Stimulated activated CD8-positive, alpha-beta memory T cell treated with anti-CD3 and anti-CD28 coated beads, Interleukin-7, amount 100 ng/mL, for 24 hours (primary cell): ENCODE measurements at places on chromosomes 5 and 9.

DNA sequence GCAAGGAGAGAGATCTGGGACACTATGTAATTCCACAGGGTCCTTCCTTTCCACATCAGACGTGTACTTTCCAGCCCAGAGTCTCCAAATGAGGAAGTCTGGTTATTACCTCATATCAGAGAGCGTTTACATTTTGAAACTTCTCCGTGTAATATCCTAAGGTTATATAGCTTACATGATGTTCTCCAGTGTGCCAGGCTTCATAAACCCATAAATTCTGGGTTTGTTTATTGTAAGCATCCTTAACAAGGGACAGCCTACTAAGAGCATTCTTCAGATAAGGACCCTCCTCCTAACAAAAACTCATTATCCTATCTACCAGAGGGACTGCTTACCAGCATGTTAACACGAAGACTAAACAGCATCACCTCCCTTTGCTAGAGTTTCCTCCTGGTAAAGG is 17.9 kb downstream of the SRFBP1 start:
- no peak for DNase-seq

- DNase-seq, result no peak
These were observed 688.2 kb upstream of the CDH6 start for GRCh38 chr5:30505014-30505886.

DNA sequence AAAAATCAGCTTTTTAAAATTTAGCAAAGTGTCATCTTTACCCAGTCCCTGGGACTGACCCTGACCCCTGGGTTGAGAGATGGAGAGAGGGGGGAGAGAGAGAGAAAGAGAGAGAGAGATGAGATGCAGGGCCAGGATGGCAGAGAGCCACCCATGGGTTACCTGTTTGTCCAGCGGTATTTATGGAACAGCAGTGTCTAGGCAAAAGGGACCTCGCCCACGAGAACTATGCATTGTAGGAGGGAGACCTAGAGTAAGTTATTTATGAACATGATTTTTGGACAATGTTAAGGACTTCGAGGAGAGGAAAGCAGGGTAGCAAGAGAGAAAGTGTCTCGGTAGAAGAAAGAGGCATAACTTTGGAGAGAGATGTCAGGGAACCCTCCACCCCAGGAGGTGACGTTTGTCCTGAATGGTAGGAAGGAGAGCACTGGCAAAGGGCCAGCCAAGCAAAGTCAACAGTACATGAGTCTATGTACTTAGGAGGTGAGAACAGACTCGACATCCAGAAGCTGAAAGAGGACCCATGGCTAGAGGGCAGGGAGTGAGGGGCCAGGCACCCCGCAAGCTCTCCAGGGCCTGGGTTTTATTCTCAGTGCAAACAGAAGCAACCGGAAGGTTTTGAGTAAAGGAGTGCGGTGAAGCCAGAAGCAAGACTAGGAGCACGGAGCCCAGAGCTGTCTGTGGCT is 30.5 kb upstream of the MSX2 start:
- no peak for DNase-seq

DNA sequence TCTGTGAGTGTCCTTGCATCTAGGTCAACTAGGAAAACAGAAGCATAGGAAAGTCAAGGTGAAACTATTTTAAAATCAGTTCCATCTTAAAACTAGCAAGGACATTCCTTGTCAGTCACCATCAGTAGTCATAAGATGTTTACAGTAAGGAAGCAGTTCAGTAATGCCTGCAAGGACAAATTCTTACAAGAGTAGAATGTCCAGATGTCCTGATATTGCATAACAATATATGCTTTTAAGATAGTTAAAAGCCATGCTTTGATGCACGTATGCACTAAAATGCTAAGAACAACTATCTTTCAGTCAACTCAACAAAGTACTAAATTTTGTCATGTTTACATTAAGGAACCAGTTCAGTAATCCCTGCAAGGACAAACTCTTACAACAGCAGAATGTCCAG is 11.3 kb upstream of the SVEP1 start:
- DNase-seq, result no peak

- DNase-seq, result no peak
These were observed 111.1 kb upstream of the LMX1B start for GRCh38 chr9:126502417-126503332.

GRCh38 chr9:14538526-14538925 is 154.7 kb downstream of the ZDHHC21 start:
- DNase-seq, result no peak

GRCh38 chr9:129637102-129637501 is 4.8 kb downstream of the ASB6 start:
- no peak for DNase-seq

DNA sequence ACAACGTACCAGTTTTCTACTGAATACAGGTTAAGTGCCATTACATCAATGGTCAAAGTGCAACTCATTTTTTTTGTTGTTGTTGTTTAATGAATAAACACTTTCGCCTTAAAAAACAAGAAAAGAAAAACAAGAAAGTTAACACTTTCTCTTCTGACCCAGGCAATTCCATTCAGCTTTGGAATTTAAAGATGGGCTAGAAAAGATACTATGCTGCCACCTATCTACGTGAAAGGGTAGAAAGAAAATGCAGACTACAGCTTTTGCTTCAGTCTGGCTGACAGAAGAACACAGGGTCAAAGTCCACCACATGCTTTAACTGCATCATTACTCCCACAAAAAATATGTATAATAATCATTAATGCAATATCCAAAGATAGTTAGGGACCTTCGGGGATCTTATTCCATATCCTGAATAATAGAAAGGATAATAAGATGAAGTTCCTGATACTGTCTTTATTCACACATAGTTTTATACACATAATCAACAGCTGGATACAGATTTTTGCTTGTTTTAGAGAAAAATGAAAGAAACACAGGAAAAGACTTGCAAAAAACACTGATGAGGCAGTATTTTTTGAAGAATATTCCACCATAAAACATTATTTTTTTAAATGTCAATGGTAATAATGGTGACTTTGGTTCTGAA is 40.4 kb downstream of the ZDHHC21 start:
- no peak for DNase-seq

DNA sequence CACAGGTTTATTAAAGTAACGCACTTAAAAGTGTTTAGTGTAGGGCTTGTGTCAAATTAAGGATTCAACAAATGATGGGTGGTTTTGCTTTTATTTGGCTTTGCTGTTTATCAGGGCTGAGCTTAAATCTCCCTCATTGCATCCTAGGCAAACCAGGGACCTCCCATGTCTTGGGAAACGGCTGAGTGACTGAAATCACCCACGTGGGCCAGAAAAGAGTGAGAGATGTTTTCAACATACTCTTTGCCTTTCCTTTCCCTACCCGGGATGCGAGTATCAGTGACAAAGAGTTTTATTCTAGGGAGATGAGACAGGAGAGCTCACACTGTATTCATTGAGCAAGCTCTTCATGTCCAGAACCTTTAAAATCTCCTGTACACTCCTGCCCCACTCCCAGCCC is 23.3 kb downstream of the KCNMB1 start:
- DNase-seq, result no peak

GRCh38 chr9:97445119-97445701 is 33.3 kb downstream of the TDRD7 start:
- no peak for DNase-seq

GRCh38 chr5:16595881-16596580 is 20.8 kb downstream of the RETREG1 start:
- no peak for DNase-seq

GRCh38 chr5:116939641-116940040 is 365.0 kb upstream of the SEMA6A start:
- no peak for DNase-seq

DNA sequence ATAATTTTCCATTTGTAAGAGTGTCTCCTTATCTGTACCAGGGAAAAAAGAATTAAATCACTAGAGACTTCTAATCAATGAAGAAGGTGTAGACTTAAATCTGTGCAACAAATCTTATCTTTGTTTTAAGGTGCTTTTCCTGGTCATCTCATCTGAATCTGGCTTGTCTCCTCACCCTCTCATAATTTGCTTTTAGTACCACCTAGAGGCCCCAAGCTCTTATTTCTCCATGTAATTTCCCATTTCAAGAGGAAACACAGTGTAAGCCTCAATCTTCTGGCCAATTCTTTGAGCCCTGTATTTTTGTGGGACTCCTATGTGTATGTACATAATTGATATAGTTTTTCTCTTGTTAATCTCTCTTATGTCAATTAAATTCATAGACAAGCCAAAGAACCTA is 1975.3 kb upstream of the CDH6 start:
- no peak for DNase-seq

DNA sequence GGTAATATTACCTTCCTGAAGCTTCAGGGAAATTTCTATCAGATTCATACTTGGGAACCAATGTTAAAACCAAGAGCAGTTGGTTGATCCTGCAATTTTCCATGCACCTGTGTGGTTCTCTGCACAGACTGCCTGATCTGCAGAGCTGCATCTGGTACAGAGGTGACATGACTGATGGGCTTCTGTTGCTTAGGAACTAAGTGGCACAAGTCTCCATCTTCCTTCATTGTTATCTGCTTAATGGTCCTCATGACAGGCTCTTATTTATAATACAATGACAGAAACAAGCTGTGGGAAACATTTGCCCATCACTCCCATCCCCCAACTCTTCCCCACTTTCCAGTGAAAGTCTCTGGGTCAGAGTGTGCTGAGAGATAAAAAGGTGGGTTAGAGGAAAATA is 799.1 kb downstream of the TAF11L14 start:
- DNase-seq, result no peak

GRCh38 chr9:81182431-81182830 is 506.9 kb downstream of the TLE1 start:
- DNase-seq, result no peak

GRCh38 chr9:84397822-84398221 is 57.3 kb upstream of the SLC28A3 start:
- DNase-seq, result no peak

DNA sequence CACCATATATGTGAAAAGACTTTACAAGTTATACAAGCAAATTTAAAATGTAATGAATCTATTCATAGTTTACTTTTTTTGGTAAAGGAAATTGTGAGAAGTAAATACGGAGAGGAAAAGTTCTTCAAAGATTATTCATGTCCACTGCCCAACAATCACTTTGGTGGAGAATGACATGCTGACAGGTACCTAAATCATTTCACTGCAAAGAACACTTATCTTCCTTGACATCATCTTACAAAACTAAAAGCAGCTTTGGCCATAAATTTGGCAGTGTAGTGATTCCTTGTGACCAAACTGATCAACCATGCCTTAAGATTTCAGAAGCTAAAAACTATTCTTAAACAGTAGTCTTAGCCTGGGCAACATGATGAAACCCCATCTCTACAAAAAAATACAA is 42.5 kb downstream of the GOLPH3 start:
- no peak for DNase-seq

- DNase-seq, result no peak
These were observed 8.8 kb downstream of the NAA35 start for GRCh38 chr9:85949586-85950335.

DNA sequence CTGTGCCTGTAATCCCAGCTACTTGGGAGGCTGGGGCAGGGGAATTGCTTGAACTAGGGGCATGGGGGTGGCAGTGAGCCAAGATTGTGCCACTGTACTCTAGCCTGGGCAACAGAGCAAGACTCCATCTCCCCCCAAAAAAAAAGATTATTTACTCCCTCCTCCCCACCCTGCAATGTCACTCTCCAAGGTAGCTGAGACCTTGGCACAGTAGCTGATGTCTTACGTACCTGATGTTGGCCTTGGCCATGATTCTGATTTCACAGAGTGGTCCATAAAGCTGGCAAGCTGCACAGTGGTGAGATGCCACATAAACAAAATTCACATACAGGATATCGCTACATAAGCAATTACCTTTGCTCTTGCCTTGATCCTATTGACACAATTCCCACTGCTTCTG is 108.5 kb downstream of the CAVIN4 start:
- DNase-seq, result no peak

- no peak for DNase-seq
These were observed 19.5 kb downstream of the RAPGEF1 start for GRCh38 chr9:131720330-131720729.

DNA sequence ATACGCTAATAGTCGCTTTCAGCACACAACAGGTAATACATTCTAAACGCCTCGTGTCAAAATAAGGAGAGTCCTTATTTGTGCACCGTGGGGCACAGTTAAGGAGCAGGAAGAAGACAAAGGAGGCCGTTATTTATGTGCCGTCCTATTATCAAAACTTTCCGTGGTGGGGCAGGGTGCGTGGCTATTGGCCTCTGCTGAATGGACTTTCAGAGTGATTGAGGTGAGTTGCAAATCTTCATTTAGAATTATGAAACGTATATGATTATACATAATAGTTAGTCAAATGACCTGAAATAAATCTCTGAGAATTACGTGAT is 833 bp downstream of the C5orf24 start:
- no peak for DNase-seq

GRCh38 chr5:145341842-145342241 is 493.3 kb downstream of the PRELID2 start:
- no peak for DNase-seq

DNA sequence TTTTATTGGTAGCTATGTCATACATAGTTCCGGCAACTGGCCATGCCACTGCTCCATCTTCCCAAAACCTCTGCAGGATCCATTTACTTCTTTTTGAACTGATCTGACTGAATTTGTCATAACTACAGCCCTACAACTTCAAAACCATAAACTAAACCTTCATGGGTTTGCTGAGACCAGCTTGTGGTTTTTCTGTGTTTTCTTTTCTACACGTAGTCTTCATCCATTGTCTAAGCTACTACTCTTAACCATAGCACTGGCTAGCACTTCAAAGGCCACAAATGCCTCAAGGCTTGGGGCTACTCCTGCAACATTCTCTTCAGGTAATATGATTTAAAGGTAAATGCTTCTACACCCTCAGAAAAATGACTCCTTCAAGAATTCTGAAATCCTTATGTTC is 9.0 kb upstream of the KIF2A start:
- DNase-seq, result no peak

DNA sequence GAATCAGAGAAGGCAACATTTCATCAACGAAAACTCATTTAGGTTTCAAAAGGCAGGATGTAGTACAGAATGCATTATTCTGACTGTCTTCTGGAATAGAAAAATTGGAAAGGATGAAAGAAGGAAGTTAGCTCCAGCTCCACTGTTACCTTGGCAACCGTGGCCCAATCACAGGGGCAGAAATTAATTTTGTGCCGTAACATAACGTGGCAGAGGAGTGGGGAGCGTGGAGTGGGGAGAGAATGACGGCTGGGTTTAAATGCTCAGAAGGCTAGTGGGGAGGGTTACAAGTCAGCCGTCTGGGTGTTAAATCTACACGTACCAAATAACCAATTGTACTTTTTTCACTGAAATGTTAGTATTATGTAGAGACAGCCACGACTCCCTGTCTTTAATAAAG is 32.3 kb upstream of the EQTN start:
- DNase-seq, result no peak

- no peak for DNase-seq
These were observed 50.0 kb downstream of the CD180 start for GRCh38 chr5:67146574-67146973.
